Fibroblast of skin of right quadriceps (primary cell): ENCODE measurements at places on chromosomes 12 and 14.

DNA sequence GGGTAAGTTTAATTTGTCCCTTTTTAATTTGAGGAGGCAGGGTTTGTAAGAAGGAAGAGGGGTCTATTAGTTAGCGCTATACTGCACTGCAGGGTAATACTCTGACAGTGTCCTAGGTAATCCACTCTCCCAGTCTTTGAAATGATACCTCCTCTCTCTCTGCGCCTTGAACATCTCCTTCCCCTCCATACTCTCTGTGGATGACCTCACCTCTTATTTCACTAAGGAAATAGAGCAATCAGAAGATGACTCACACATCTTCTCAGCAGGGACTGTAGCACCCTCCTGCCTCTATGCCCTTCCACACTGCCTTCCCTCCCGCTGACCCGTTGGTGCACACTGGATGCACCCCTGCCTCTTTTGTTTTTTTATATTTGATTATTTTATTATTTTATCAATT is 94.2 kb downstream of the GRIP1 start:
- peak; percentile 41 for DNase-seq

DNA sequence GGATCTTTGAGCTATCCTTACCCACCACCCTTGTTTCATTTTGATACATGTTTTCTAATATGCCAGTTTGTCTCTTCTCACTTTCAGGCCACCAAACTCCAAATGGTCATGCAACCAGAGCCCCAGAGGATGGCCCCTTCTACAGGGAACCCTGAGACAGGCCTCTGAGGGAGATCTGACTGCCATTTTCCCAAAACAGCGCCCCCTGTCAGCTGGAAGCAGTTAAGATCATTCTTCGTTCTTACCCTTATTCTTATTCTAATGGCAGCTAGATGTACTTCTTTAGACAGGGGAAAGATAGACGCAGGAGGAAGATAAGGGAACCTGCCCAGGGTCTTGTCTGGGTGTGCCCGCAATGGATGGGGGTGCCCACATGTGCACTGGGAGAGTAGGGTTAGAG is 38.4 kb downstream of the C12orf56 start:
- DNase-seq: no peak

GRCh38 chr12:31230004-31230403 is 95.9 kb downstream of the SINHCAF start:
- no peak for DNase-seq

DNA sequence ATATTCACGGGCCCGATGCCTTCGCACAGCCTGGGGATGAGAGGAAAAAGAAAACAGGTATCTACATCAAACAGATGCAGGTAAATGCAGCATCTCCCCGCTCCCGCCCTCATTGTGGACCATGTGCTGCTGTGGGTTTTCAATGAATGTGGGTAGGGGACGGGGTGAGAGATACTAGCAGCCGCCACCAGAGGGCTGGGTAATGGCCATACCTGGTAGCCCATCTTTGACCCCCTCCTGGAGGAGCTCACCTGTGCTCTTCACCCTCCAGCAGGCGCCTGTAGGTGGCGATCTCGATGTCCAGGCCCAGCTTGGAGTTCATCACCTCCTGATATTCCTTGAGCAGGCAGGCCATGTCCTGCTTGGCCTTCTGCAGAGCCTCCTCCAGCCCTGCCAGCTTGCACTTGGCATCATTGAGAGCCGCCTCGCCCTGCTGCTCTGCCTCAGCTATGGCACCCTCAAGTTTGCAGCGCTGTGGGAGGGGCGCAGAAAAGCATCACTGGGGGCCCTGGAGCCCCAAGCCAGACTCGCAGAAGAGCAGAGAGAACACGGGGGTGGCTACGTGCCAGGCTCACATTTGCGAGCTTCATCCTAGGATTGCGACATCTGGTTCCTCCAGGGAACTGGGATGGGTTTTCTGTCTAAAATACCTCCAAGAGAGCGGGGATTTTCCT is 10.2 kb downstream of the KRT82 start:
- DNase-seq: peak; percentile 34

- DNase-seq: peak; percentile 57
These were observed 85.1 kb downstream of the DERA start for GRCh38 chr12:15996254-15996653.

DNA sequence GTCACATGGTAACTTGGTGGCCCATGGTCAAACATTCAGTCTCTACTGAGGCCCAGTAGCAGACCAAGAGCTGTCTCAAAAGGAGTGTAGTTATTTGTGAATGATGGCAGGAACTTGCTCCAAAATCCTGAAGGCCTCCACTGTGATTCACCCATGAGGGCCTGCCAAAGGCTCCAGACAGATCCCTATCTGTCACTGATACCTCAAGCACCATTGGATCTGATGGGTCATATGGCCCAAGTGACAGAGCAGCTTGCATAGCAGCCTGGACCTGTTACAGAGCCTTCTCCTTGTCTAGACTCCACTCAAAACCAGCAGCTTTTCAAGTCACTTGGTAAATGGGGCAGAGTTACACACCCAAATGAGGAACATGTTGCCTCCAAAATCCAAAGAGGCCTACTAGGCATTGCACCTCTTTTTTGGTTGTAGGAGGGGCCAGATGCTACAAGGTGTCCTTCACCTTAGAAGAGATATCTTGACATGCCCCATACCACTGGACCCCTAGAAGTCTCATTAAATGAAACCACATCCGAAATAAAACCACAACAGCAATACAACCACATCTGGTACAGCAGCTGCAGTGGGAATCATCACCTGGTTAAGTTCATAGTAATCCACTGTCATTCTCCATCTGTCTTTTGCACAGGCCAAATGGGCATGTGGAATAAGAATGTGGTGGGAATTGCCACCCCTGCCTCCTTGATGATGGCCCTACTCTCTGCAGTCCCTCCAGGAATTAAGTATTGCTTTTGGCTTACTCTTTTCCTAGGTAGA is 150.4 kb upstream of the MAX start:
- DNase-seq: no peak

DNA sequence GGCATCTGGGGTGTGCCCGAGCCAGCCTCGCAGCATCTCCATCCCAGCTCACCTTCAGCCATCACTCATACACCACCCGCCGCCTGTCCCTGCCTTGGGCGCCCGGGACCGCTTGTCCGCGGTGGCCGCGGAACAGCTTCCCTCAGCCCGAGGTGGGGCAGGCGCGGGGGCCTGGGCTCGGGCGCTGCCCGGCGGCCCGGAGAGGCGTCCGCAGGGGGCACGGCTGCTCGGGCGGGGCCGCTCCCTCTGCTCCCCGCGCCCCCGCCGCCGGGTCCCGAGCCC is 430 bp downstream of the SLC41A2 start:
- no peak for DNase-seq

GRCh38 chr12:77537663-77538062 is 293.0 kb upstream of the NAV3 start:
- peak; percentile 14 for DNase-seq

DNA sequence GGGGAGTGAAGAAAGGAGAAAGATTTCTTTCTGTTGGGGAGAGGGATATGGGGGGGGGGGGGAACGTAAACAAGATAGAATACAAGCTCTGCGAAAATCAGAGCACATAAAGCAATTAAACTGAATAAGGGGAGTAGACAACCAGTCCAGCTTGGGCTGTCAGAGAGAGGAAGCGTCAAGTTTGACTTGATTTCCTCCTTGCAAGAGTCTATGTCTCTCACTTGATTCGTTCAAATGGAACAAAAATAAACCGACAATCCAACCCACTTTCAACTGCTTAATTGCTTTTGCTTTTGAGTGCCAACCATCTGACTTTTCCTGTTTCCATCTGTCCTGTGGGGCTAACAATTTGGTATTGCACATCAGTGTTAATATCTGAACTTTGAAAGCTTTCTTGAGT is 942 bp downstream of the SYT1 start:
- no peak for DNase-seq

GRCh38 chr14:75866970-75867369 is 114.8 kb downstream of the TGFB3 start:
- DNase-seq: no peak

- DNase-seq: no peak
These were observed 28.3 kb downstream of the DUSP16 start for GRCh38 chr12:12534166-12534866.

- no peak for DNase-seq
These were observed 23.9 kb downstream of the NCKAP1L start for GRCh38 chr12:54521293-54522060.

GRCh38 chr12:127280393-127281275 is 986.3 kb upstream of the TMEM132C start:
- DNase-seq: peak; percentile 9

GRCh38 chr14:104424406-104425072 is 155.0 kb upstream of the C14orf180 start:
- DNase-seq: no peak

DNA sequence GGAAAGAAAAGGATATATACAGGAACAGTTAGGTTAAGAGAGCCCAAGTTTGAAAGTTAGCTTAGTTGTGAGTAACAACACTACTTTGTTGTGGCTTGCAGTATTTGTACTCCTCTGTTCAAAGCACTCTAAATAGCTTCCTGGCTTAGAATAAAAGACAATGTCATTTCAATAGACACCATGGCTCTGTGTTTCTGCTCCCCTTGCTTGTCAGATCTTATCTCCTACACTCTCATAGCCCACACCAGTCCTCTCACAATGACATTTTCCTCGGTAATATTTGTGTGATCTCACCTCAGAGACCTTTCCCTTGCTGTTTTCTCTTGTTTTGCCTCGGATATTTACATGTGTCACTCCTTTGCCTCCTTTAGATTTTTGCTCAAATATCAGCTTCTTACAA is 418.4 kb downstream of the MDGA2 start:
- DNase-seq: no peak

- DNase-seq: no peak
These were observed 13.0 kb downstream of the TCP11L2 start for GRCh38 chr12:106315523-106315922.

DNA sequence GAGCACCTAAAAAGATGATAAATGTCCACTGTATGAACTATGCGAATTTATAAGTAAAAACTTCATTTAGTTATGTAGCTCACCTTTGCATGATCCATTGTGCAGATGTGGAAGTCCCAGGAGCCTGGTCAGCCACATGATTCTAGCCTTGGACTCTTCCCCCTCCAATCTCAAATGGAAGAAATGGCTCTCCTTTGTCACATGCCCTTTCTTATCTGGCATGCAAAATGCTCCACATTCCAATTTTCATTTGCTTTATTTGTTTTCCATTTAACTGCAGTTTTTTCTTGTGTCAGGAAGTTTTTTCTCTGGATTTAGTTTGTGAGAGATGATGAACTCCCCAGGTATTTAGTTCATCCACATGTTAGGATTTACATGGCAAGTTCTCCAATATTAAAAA is 73.8 kb downstream of the DYRK2 start:
- peak; percentile 6 for DNase-seq

DNA sequence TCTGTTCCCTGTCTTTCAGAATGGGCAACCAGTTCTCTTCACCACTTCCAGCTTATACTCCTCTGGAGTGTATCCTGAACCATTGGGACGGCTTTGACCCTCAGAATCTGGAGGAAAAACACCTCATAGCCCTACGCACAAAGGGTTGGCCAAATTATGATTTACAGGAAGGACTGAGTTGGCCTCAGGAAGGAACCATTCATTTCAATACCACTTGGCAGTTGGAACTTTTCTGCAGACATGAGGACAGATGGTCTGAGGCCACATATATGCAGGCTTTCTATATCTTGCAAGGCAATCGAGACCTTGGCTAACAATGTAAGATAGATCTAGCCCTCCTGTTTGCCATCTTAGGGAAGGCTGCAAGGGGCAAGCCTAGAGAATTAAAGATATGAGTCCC is 24.0 kb downstream of the CLECL1 start:
- no peak for DNase-seq

- no peak for DNase-seq
These were observed 54.7 kb downstream of the PHLDA1 start for GRCh38 chr12:75976913-75977312.

DNA sequence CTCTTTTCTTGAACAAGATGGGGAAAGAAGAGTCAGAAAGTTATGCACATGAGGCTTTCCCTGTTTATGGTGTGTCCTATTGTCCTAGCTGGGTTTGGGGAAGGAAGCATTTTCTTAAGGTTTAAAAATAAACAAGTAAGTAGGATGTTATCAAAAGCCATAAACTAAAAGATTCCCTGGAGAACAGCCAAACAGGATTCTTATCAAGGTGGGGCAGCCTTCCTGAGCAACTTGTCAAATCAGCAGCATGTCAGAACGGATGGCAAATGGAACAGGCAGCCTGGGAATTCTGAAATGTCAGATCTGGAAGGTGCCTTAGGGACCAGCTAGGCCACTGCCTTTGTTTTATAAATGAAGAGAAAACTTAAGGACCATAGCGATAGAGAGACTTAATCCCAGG is 152.2 kb upstream of the RGS6 start:
- no peak for DNase-seq

GRCh38 chr14:91095178-91095577 is 18.7 kb upstream of the DGLUCY start:
- DNase-seq: no peak

GRCh38 chr14:101065246-101065645 is 161.7 kb upstream of the RTL1 start:
- DNase-seq: no peak

DNA sequence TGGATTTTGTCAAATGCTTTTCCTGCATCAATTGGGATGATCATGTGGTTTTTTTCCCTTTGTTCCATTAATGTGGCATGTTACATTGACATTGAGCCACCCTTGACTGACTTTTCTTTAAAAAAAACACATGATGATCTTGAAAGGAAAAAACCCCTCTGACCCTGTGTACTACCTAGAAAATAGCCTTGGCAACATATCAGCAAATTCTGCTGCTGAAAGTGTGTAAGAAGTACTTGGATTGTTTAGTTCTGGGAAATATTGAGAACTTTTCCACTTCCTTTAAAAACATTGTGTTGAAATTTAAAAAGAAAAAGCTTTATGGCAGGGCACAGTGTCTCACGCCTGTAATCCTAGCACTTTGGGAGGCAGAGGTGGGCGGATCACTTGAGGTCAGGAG is 20.7 kb downstream of the ACACB start:
- DNase-seq: no peak

- DNase-seq: no peak
These were observed 19.0 kb upstream of the KRAS start for GRCh38 chr12:25269701-25270100.

GRCh38 chr14:55133416-55133815 is 4.4 kb downstream of the LGALS3 start:
- peak; percentile 43 for DNase-seq
